ENCODE measurements at places on chromosomes 3 and 15. TPM values are rescaled to one million over a fixed set of nuclear protein-coding genes. Genes with fewer than 3 reads are reported as not detected.

DNA sequence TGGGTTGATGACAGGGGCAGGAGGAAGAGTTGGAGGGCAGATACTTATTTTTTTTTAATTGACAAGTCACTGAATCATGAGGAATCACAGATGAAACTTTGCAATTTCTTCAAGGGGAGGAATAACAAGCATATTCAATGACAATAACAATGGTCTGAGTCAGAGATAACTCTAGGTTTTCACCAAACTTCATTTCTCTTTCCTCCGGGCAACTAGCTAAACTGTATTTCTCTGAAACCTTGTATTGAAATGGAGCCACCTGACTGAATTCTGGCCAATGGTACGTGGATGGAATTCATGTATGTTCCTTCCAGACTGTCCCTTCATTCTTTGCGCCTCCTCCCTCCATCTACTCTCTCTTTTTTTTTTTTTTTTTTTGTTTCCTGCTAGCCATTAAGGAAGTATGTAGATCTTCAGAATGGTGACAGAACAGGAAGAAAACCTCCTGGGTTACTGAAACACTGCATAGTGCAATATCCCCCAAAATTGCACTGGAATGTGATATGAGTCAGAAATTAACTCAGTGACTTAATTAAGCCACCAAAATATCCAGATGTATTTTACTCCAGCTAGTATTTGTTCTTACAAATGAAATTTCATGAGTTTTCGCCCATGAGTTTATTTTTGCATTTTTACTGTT is 495.4 kb downstream of the OTOL1 start:
- no peak for DNase-seq

DNA sequence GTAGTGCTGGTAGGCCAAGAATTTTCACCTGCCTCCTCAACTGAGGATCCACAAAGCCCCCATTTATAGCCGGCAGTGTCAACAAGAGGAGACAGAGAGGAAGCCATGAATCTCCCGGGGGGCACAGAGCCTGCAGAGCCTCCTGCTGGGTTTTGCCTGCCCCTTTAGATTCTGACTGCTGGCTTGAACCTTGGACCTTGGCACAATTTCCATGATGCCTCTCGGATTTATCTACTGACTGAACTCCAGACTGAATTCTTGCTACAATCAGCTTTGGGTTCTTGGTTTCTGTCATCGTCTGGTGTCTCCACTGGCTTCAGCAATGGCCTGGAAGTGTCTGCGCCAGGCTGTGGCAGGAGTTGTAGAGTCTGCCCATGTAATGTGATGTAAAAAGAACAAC is 80.7 kb downstream of the GPR156 start:
- no peak for DNase-seq

GRCh38 chr15:37166402-37166801 is 66.1 kb upstream of the MEIS2 start:
- no peak for DNase-seq

DNA sequence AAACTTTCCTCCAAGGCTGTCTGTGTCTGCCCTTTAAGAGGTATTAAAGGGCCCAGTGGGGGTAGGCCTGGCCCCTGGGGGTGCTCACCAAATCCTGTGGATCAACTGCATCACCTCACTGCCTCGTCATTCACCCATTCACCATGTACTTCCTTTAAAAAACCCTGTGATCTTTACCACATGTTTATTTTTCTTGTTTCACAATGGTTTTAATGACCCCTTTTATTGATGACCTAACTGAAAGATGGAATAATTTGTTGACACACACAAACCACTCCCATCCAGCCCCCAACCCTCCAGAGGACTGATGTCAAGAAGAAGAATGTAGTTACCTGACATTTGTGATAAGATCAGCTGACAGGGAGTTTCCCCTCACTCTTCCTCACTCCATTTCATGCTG is 40.8 kb downstream of the KCNAB1 start:
- no peak for DNase-seq

- DNase-seq, result no peak
Observed at GRCh38 chr3:49871531-49872153, 1.9 kb upstream of the CAMKV start.

CAMP gene
- not detected for total RNA-seq

Data from posterior vena cava (tissue), 2 donors.